ENCODE measurements at places on chromosomes 12 and 14.

GRCh38 chr14:75340921-75341320 lies 62.3 kb downstream of the FOS start:
- DNase-seq = no peak

- no peak for DNase-seq
Observed at GRCh38 chr12:32266756-32267155, 132.6 kb upstream of the FGD4 start.

DNA sequence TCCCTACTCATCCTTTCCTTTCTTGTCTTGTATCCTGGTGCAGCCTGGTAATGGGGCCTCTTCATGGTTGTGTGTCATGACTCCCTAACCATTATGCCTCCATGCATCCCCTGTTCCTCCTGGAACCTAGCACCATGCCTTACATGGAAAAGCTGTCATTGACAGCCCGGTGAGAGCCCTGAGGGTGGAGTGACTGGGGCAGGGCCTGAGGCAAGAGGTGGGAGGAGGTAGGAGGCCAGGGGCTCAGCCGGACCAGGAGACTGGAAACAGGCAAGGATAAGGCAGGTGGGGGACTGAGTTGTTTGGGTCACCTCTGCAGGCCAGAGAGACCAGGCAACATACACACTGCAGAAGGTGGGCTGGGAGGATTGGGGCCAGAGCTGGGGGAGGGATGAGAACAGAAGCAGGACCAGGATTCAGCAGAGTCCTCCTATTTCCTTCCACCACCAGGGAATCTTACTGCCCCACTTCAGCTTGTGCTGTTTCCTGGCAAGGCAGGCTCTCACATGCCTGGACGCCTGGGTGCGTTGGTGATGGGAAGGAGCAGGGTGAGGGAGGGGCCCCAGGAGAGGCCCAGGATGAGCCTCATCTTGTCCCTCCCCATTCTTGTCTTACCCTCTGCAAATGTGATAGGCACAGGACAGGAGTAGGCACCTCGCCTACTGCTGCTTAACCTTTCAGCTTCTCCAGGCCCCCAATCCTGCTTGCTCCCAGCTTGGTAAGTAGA lies at the start of gene LTB4R2:
LTB4R2 (plus strand) TSS at position 603 of the 727 bp plus-strand sequence. CDS start 525 bp downstream, outside the sequence.
- DNase-seq = no peak

DNA sequence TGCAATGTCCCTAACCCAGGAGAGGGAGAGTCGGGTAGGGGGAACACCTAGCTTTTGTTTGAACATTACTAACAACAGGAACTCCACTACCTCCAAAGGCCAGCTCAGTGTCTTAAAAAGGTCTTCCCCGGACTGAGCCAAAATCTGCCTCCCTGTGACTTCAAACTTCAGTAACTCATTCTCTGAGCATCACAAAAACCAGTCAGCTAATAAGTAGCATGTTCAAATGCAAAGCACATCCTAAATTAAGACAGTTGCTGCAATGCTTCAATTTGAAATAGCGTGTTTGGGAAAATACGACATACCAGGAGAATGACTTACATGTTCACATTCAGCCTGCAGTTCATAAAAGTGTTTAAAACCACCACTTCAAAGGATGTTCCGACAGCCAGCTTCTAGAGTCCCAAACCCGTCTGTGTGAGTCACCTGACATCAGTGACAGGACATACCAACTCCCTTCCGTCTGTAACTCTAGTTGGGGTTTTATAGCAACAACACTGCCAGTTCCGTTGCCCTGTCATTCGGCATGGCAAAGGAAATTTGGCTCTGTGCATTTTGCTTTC lies 13.0 kb downstream of the ZFP36L1 start:
- peak; percentile 44 for DNase-seq

DNA sequence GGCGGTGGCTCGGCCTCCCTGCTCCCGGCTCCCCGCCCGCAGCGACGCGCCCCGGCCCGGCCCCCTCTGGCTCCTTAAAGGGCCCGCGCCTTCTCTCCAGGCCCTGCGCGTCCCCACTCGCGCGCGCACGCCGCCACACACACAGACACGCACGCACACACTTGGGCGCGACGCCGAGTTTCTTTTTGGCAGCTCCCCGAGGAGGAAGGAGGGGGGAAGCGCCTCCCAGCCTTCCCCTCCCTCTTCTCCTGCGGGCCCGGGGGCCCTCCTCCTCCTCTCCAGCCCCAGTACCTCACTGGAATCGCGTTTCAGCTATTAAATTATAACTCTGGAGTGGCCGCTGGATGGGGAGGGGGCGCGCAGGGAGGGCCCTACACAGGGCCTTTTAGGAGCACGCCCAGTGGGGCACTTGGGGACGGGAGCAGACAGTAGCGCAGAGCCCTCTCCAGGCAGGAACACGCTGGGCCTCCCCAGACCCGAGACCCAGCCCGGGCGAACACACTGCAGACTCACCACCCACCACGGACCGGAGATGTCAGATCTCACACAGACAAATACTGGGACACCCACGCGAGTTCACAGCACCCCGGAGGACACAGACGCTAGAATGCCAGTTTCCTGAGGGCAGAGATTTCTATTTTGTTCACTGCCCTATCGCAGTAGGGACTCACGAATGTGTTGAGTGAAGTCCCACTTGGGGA lies 411 bp upstream of the NCOR2 start:
- DNase-seq = peak; percentile 82

DNA sequence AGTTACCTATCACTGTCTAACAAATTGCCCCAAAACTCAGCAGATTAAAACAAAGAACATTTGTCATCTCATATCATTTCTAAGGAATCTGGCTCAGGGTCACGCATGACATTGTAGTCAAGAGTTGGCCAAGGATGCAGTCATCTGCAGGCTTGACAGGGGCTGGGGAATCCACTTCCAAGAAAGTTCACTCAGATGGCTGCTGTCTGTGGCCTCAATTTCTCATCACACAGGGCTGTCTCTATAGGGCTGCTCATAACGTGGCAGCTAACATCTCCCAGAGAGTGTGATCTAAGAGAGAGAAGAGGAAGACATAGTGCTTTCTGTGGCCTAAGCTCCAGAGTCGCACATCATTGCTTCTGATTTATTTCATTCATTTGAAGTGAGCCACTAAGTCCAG lies 17.0 kb upstream of the IL22 start:
- DNase-seq = no peak

DNA sequence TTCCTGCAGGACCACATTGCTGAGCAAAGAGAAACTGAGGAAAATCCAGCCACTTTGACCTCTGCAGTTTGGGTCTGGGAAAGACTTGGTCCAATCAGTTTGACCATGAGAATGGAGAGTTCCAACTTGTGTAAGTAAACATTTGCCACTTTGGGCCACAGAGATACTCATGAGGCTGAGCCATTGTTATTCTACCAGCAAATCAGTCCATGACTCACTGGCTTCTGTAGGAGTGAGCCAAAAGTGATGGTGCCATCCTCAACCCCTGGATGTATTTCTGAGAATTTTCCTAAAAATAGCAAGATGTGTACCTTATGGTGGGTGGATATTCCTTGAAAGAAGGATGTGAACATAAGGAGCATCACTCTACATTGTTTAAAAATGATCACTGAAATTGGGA lies 192.9 kb upstream of the OR4E1 start:
- no peak for DNase-seq

- DNase-seq = no peak
Observed at GRCh38 chr12:124928095-124928911, 13.9 kb upstream of the UBC start.

GRCh38 chr12:75704208-75704607 lies 192.8 kb upstream of the KRR1 start:
- DNase-seq = no peak

DNA sequence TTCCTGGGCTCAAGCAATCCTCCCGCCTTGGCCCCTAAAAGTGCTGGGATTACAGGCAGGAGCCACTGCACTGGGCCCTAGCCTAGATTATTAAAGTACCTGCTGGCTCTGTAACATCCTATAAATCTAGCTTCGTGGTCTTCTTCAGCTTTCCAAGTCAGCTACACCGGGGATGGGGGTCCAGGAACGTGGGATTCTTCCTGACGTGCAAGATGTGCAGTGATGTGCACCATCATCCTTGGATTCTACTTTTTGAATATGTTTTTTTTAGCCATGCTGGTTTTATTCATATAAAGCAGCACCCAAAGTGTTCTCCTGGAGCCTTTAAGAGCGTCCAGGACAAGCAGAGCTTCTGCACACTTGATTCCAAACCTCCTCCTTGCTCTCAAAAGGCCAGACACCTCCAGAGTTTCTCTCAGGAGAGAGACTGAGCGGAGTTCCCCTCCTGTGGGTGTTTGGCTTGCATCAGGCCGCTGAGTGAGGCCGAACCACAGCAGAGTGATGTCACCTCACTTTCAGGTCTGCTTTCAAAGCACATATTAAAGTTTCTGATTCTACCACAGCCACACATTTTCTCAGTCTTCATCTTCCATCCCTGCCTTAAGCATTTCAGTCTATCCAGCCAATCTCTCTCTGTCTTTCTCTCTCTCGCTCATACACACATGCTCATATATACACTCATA lies 33.4 kb downstream of the VCPKMT start:
- peak; percentile 88 for DNase-seq

GRCh38 chr14:103545915-103546651 lies 16.4 kb downstream of the BAG5 start:
- DNase-seq = no peak

Data from stimulated activated naive CD4-positive, alpha-beta T cell treated with Interleukin-2 at 50 U/mL for 16 hours (primary cell).